ENCODE measurements at places on chromosomes 12 and 14.

- no peak for DNase-seq
These were observed 216.5 kb downstream of the PHLDA1 start for GRCh38 chr12:75814851-75815754.

- DNase-seq, result no peak
These were observed 22.0 kb upstream of the TSPAN9 start for GRCh38 chr12:3055026-3055703.

DNA sequence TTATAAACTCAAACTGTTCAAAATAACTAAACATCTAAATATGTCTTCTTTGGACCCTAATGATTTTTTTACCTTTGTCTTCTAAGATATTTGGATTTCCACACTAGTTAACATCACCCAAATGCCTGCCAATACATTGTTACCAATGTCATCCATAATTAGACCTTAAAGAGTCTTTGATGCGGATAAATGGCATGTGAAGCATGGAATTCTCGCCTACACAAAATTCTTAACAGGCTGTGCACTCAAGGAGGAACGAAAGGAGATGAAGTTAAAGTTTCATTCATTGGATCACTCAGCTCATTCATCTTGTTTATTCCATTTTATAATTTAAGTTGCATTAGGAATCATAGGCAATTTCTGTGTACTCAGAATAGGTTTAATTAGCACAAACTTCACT, 219.7 kb downstream of the ACSS3 start:
- no peak for DNase-seq

DNA sequence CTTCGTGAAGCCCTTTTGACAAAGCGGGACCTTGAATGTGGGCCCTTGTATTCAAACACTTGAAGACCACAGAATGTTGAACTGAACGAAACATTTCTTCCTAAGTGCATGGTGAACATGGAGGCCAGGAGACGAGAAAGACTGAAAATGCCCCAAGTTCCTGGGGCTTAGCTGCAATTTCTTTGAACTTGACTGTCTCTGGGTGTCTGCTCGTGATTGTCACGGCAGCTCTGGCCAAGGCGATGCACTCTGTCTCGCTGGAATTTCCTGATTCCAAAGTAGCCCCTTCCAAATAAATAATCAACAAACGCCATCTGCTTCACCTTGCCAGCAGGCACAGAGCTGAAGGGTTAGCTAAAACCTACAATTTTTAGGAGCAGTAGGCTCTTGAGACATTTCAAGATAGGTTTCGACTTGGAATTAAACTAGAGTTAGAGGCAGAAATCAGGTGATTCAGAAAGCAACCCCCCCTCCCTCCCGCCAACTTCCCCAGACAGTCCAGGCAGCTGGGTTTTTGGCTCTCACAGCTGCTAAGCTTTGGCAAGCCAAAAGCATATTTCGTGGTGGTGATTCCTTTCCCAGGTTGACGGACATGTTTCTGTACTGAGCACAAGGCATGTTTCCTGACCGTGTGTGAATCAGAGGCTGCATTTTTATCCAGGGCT, 13.5 kb upstream of the IRF2BPL start:
- DNase-seq, result no peak

GRCh38 chr14:51939755-51940301, 49.5 kb upstream of the RTRAF start:
- DNase-seq, result no peak

- no peak for DNase-seq
These were observed 1.1 kb downstream of the FAM90A1 start for GRCh38 chr12:8226355-8226754.

Data from stimulated activated CD8-positive, alpha-beta memory T cell treated with anti-CD3 and anti-CD28 coated beads, Interleukin-7, amount 100 ng/mL, for 24 hours (primary cell).